ENCODE measurements at places on chromosomes 6 and 20. TPM values are rescaled to one million over a fixed set of nuclear protein-coding genes. Genes with fewer than 3 reads are reported as not detected.

Gene SGK2
- total RNA-seq: 2.3 TPM

Gene CYP39A1
- total RNA-seq: 8.5 TPM

Gene SAMD3
- total RNA-seq: 26.0 TPM

Gene ACTL10
- total RNA-seq: 0.64 TPM

Gene HAO1
- total RNA-seq: not detected

Gene DOP1A
- total RNA-seq: 88.9 TPM

Gene KCNQ2
- total RNA-seq: 116 TPM

Gene DDRGK1
- 25.1 TPM for total RNA-seq

Gene CCM2L
- 4.8 TPM for total RNA-seq

Gene DACT2
- total RNA-seq: 1.1 TPM

Gene BPIFB4
- total RNA-seq: not detected

Gene HLA-DOB
- not detected for total RNA-seq

Gene ZC2HC1B
- total RNA-seq: not detected

Gene CLPSL1
- not detected for total RNA-seq

Gene SLC2A10
- total RNA-seq: 8.0 TPM

Gene RIPOR3
- total RNA-seq: 2.7 TPM

Gene FAM217A
- total RNA-seq: not detected

Gene FIG4
- total RNA-seq: 32.8 TPM

Gene SDC4
- total RNA-seq: 1.6 TPM

Gene POPDC3
- total RNA-seq: 0.27 TPM

Gene ACSS1
- 13.5 TPM for total RNA-seq

Gene IGF2R
- total RNA-seq: 54.4 TPM

Gene ZNF451
- 130 TPM for total RNA-seq

Gene PLCB4
- total RNA-seq: 36.4 TPM

Gene SPTLC3
- total RNA-seq: 2.4 TPM

Gene SLC13A3
- 9.8 TPM for total RNA-seq

Gene SYNJ2
- 68.6 TPM for total RNA-seq

Gene PMEPA1
- 8.4 TPM for total RNA-seq

Gene ECT2L
- 0.45 TPM for total RNA-seq

Gene ASXL1
- total RNA-seq: 78.8 TPM

Gene STX11
- 1.2 TPM for total RNA-seq

Gene ZC3H12D
- 0.36 TPM for total RNA-seq

Gene PRSS16
- total RNA-seq: not detected

Gene BPI
- 0.27 TPM for total RNA-seq

Gene MRPS18B
- 51.7 TPM for total RNA-seq

Gene FAM162B
- 1.4 TPM for total RNA-seq

Gene GPX5
- not detected for total RNA-seq

Gene IL17A
- total RNA-seq: not detected

Gene TGM2
- 10.8 TPM for total RNA-seq

Gene RIN2
- total RNA-seq: 37.4 TPM

Gene SYNDIG1
- 12.4 TPM for total RNA-seq

Gene SLC17A1
- not detected for total RNA-seq

Gene SMIM28
- not detected for total RNA-seq

Gene FAM83C
- not detected for total RNA-seq

Gene PLEKHG1
- 45.2 TPM for total RNA-seq

Gene LCA5
- 14.3 TPM for total RNA-seq

Gene C20orf202
- total RNA-seq: 0.18 TPM

Gene RIPOR2
- 34.9 TPM for total RNA-seq

Gene NKAIN4
- total RNA-seq: 35.0 TPM

Gene FHL5
- total RNA-seq: 6.4 TPM

Gene PRDM13
- total RNA-seq: 4.7 TPM

Gene CDH4
- total RNA-seq: 19.3 TPM

Gene VSX1
- 0.18 TPM for total RNA-seq

Gene CRYBG1
- 0.91 TPM for total RNA-seq

Data from cerebellum (tissue), 4 donors.